ENCODE measurements at places on chromosomes 6 and 20. TPM values are rescaled to one million over a fixed set of nuclear protein-coding genes. Genes with fewer than 3 reads are reported as not detected.

Gene EFCAB8
- total RNA-seq = under 0.01 TPM

Gene SRSF12
- total RNA-seq = 0.28 TPM

Gene CCDC28A
- 12.4 TPM for total RNA-seq

Gene CST2
- 6.9 TPM for total RNA-seq

Gene GMPR
- total RNA-seq = 8.1 TPM

Gene LRRC1
- 2.7 TPM for total RNA-seq

Gene CAGE1
- total RNA-seq = under 0.01 TPM

Gene APMAP
- total RNA-seq = 93.7 TPM

Gene LRRC73
- total RNA-seq = 0.19 TPM

Gene SPEF1
- 0.19 TPM for total RNA-seq

Gene NMBR
- total RNA-seq = 0.28 TPM

Gene VTA1
- 66.1 TPM for total RNA-seq

Gene OPRL1
- 0.19 TPM for total RNA-seq

Gene ZNF76
- 14.6 TPM for total RNA-seq

Gene ARG1
- not detected for total RNA-seq

Gene MAP1LC3A
- total RNA-seq = 10.7 TPM

Gene OSTM1
- total RNA-seq = 97.5 TPM

Gene PI16
- 0.28 TPM for total RNA-seq

Gene CRISP3
- total RNA-seq = not detected

Gene MUC22
- not detected for total RNA-seq

Gene MYO6
- 9.4 TPM for total RNA-seq

Gene CCND3
- total RNA-seq = 11.6 TPM

Gene ID4
- total RNA-seq = 27.0 TPM

Gene RIMS1
- total RNA-seq = 17.1 TPM

Gene CST5
- not detected for total RNA-seq

Gene UNC5CL
- total RNA-seq = not detected

Gene ZSCAN23
- 3.9 TPM for total RNA-seq

Gene SASH1
- total RNA-seq = 71.7 TPM

Gene SALL4
- total RNA-seq = under 0.01 TPM

Gene RAD21L1
- not detected for total RNA-seq

Gene PSORS1C1
- 0.19 TPM for total RNA-seq
